ENCODE measurements at places on chromosomes 3 and 15.
A peak's percentile ranks its signal among the peaks of the same experiment; 100 is the strongest.

DNA sequence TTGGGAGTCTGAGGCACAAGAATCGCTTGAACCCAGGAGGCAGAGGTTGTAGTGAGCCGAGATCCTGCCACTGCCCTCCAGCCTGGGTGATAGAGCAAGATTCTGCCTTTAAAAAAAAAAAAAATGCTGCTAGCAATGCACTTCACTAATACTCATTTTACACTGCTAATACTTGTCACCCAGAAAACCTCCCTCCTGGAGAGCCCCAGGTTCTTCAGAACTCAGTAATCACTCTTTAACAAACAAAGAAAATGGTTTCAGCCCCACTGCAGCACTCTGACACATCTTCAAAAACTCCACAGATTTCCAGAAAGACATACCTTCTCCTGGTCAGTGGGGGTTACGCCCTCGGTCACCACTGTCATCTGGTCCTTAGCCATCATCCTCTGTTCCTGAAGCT, 366.7 kb downstream of the SHQ1 start:
- no peak for DNase-seq

DNA sequence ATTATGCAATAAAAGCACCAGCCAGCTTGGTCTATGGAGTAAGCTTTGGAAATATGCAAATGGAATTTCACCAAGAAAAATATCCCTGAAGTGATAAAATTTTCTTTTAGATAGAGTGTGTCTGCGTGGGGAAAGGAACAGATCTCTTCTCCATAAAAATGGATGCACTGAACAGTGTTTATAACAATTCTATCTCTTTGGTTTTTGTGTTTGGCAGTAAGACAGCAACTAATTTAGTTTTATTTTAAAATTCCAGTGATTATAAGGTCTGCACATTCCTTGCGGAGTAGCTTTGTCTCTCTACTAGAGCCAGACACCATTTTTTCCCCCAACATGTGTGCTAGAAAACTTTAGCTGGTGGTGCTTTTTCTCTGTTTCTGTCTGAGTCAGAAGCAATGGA, 712.4 kb downstream of the GRM7 start:
- DNase-seq = no peak

DNA sequence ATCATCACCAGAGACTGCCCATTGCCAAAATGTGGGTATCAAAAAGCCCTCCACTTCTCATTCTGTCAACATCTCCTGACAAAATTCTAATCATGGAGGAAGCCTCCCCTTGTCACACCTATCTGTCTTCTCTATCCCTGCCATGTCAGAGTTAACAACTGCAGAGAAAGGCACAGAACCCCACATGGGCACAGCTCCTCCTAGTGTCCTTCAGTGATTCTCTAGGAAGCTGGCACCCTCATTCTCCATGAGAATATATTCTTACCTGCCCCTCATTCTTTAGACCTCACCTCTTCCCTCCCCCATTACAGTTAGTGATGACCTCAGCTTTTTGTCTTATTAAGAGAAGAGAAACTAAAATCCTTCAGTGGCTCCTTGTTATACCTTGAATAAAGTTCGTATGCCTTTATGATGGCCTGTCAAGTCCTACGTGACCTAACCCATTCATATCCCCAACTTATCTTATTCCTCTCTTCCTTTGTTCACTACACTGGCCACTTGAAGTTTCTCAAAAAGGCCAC, 44.6 kb downstream of the NME9 start:
- no peak for DNase-seq

DNA sequence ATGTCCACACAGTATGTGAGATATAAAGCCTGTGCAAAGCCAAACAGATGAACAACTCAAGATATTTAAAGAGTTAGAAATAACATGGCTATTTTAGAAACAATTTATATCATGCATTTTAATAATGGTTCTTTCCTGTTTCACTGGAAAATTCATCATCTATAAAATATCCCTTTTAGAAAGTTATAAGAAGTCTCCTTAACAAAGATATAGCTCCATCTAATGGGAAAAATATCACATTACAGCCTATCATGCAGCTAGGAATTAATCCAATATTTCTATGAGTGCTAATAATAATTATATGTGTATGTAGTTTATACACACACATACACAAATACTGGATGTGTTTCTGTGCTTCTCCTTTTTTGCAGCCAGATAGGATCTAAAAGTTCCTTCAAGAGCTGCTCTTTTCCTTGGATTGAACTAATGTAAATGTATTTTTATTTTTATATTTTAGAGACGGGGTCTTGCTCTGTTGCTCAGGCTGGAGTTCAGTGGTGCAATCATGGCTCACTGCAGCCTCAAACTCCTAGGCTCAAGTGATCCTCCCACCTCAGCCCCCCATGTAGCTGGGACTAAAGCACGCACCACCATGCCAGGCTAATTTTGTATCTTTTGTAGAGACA, 21.6 kb downstream of the RPL22L1 start:
- no peak for DNase-seq

DNA sequence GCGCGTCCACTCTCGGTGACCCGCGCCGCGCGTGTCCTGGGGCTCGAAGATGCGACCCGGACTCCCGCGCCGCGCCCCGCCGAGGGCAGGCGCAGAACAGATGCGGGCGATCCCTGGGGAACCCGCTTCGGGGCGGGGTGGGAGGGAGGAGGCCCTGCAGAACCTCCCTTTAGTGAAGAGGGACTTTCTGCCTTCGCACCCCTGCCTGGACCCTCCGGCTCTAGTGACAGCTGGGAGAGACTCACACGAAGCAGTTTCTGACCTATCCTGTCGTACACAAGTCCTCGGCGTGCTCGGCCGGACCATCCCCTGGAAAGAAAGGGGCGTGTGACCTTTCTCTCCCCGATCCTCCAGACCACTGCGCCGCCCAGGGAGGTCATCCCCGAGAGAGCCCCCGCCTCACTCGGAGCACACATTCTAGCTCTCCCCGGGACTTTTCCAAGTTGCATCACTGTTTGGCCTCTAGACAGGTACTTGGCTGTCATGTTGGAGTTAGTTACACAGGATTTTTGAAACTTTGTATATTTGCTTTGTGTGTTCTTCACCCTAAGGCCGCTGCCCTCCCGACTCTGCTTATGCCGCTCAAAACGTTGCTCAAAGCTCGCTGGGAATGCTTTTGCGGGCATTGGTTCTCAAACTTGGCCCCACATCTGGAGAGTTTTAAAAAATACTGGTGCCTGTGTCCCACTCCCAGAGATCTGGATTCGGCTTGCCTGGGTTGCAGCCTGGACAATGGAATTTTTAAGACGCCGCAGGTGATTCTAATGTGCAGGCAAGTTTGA, 582 bp downstream of the CGNL1 start:
- DNase-seq = no peak

DNA sequence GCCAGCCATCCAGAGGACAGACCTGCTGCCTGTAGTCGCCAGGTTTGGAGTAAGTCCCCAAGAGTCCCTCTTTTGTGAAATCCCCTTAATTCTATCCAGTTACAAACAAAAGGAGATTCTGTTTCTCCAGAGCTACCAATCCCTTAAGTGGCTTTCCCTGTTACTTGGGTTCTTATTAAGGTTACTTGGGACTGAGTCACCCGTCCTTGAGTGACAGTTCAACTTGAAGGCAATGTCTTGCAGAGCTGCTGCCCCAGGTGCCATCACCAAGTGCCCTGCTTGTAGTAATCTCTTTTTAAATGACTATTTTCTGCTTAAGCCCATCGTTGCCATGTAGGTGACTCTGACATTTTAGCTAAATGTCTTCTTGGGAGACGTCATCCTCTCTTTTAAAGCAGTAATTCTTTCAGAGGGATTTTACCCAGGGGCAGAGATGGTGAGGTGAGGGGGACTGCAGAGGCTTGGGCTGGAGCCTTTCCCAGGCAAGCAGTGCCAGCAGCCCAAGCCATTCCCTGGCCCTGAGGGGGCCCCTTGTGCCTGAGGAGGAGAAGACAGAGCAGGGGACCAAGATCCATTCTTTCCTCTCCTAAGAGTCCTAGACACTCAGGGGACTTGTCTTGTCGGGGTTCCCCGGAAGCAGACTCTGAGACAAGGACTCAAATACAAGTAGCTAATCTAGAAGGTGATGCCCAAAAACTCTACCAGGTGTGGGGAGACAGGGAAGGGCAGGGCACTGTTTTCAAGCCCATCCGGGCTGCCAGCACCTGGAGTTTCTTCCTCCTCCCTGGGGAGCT, 253.7 kb downstream of the PLCL2 start:
- no peak for DNase-seq

DNA sequence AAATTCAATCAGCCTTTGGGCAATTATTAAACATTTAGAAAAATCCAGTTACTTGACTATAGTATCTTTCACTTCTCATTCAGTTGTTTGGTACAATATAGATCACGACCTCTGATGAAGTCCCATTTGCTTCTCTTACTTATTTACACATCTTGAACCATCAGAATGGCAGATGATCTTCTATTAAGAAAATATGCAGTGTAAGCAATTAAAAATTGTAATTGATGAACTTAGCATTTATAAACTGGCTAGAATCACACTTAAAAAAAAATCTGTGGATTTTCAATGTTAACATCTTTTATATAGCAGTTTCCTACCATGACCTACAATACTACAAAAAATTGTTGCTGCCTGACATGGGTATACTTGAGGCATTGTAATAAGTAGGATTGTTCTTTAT, 395.5 kb upstream of the CNTN4 start:
- DNase-seq = no peak

- DNase-seq = peak; percentile 72
Observed at GRCh38 chr15:49627407-49627877, 6.6 kb downstream of the DTWD1 start.

DNA sequence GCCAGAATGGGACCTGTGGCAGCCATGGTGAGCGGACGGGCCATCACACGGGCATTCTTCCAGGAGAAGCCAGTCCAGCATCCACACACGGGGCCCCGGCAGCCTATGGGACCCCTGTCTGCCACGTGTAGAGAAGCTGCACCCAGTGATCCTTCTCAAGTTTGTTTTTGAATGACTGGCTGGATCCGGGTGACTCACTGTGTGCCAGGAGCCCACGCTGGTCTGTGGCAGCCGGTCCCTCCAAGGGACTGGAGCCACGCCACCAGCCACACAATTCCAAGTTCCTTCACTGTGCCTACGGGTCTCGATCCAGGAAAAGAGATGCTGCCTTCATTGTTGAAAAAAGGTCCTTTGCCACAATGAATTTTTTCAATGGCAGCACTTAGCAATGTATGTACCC, 58.1 kb downstream of the ATP10A start:
- DNase-seq = no peak

DNA sequence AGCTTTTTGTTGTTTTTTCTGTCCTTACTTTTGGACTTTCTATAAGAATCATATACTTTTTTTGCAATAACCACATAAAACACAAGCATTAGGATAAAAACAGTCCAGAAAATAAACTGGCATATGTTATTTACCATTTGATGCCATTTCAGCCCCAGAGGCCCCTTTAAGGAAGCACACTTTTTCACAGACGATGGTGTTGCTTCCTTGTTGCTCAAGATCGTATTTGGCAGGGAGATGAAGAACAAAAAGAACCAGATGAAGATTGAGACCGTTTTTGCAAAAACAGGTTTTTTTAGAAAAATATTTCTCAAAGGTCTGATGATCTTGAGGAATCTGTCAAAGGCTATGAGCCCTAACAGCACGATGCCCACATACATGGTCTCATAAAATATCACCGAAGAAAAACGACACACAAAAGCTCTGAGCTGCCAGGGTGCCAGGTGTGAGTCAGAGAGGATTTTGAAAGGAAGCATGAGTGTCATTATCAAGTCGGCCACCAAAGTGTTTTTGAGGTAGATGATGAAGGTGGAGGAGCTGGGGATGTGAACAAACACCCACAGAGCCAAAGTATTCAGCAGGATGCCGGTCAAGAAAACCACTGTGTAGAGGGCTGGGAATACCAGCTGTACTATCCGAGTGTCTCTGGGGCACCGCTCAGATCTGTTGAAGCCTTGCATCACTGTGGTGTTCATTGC, 902 bp downstream of the P2RY13 start:
- DNase-seq = no peak

DNA sequence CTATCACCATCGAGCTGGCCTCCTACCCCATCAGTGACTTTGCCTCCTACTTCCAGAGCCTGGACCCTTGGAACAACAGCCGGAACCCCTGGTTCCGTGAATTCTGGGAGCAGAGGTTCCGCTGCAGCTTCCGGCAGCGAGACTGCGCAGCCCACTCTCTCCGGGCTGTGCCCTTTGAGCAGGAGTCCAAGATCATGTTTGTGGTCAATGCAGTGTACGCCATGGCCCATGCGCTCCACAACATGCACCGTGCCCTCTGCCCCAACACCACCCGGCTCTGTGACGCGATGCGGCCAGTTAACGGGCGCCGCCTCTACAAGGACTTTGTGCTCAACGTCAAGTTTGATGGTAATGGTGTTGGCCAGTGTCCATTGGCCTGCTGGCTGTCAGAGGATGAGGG, 6.1 kb downstream of the GRM2 start:
- DNase-seq = no peak

DNA sequence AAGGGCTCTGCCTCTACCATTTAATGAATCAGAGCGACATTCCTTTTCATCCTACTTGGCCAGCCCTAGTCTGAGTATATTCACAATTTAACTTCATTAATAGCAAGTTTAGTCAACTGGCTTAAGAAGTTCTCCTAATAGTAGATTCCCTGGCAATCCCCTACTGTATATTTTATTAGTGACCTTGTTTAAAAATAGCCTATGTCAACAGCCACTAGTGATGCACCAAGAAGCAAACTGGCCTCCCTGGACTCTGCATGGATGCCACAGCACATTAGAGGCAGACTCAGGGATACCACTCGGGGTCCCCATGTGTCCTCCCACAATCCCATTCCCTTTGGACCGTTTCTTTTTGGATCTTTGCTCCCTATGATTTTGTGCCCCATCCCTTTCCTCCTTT, 83.6 kb downstream of the THSD4 start:
- no peak for DNase-seq

- no peak for DNase-seq
Observed at GRCh38 chr15:60975218-60975617, 253.9 kb downstream of the RORA start.

GRCh38 chr3:59791774-59792308, 742.0 kb upstream of the CFAP20DC start:
- DNase-seq = no peak

GRCh38 chr15:48532946-48533345, 112.6 kb downstream of the FBN1 start:
- DNase-seq = no peak

- DNase-seq = no peak
Observed at GRCh38 chr3:195129072-195129643, 141.8 kb downstream of the XXYLT1 start.

GRCh38 chr3:46298871-46299607, 54.9 kb upstream of the CCR2 start:
- no peak for DNase-seq

DNA sequence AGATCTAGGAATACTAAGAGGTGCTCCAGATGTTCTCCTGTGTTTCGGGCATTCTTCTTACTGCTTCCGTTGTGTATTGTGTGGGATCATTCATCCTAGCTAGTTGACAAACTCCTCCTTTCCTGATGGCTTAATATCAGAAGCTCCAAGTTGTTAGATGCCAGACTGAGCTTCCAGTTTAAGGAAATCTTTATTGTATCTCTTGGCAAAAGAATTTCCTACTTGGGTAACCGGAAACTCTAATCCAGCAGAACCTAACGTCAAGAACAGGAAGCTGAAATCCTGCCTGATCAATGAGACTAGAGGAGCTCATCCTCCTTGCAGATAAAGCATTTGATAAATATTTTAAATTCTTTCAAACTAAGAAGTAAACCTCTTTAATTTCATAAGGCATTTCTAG, 27.7 kb upstream of the MYH15 start:
- DNase-seq = no peak
